ENCODE measurements at places on chromosomes 1 and 21.

- no peak for DNase-seq
Observed at GRCh38 chr1:81811757-81812371, 11.1 kb downstream of the ADGRL2 start.

GRCh38 chr1:205076245-205076761 lies 8.0 kb downstream of the TMEM81 start:
- no peak for DNase-seq

- no peak for DNase-seq
Observed at GRCh38 chr1:186894415-186894814, 65.7 kb downstream of the PLA2G4A start.

- DNase-seq = no peak
Observed at GRCh38 chr1:162091681-162092524, 22.4 kb downstream of the NOS1AP start.

DNA sequence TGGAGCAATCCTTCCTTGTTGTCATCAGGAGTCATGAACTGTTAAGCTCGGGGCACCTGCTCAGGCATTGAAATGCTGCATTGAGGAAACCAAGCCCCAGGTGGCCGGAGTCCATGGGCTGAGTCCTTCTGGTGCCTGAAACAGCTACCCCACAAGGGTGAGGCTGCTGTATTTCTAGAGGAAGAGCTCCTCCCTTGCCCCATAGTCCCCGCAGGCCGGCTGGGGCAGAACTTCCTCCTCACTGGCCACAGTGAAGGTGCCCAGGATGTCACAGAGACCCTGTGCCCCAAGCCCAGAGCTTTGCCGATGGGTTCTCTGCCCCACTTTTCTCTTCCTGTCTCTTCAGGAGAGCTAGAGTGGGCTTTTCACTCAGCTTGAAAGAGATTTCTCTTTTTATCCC lies 80.8 kb upstream of the GCLM start:
- no peak for DNase-seq

- DNase-seq = no peak
Observed at GRCh38 chr1:102174259-102174863, 177.6 kb upstream of the OLFM3 start.

DNA sequence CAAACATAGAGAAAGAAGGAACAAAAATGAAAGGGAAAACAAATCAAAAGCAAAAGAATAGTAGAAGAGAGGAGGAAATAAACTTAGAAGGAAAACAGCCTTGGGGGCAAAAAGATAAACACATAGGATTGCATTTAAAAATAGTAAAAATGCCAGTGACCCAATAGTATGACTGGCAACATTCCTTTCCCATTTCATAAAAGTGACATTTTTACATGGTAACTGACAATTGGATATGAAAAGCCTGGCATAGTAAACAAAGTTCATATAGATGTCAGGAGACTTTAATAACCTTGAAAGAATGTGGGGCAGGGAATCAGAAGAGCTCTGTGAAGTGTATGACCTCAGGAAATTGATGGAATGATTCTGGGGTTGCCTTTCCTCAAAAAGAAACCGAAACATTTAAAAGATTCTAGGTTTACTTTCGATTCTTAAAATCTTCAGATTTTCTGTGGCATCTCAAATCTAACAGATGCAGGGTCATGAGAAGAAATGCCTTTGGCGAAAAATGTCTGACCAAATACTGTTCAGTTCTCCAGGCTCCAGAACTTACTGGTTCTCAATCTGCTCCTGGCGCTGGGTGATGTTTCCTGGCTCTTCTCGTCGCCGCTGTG lies 33.7 kb downstream of the SPTA1 start:
- DNase-seq = no peak
